ENCODE measurements at places on chromosomes 1 and 21.

DNA sequence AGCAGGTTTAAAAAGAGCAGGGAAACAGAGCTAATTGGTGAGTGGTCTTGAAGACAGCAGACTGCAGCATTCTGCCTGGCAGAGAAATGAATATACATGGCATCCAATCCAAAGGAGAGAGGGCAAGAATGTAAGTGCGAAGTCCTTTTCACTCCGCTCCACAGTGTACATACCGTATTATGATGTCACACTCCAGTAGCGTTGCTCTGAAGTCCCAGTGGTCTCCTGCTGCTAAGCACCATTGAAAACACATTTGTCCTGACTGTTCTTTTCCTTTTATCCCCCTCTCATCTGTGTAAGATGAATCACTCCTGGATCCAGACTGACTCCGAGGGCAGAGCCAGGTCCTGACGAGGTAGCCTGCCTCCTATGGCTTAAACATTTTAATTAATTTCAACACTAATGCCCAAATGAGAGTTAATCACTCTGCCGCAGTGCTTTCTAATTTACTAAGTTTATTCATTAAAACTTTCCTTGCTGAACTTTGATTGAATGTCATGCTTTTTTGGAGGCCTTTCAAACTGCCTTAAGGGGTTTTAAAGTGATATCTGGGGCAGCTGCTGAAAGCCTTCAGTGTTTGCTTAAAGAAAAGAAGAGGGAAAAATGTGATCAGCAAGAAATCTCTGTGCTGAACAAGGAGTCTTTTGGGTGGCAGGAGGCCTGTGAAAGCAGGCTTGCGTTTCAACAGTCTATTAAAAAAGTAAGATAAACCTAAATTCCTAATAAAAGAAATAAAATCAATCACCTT lies 227.2 kb downstream of the ATG4C start:
- no peak for DNase-seq

GRCh38 chr21:35987475-35987874 lies 72.9 kb downstream of the SETD4 start:
- no peak for DNase-seq

DNA sequence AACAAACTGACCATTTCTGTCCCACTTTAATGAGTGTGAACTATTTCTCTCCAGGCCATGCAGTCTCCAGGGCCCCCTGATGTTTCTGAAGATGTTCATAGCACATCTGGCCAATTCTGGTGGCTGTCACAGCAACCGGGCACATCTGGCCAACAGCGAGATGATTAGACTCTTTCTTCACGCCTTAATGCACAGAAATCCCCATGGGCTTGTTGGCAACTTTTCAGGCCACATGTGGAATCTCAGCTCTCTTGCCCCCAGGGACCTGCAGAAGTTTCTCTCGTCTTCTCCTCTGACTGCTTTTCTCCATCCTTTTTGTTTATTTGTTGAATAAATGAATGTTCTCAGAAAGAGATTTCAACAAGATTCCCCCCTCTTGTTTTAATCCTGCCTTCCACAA lies 71.2 kb upstream of the HMGB4 start:
- no peak for DNase-seq

DNA sequence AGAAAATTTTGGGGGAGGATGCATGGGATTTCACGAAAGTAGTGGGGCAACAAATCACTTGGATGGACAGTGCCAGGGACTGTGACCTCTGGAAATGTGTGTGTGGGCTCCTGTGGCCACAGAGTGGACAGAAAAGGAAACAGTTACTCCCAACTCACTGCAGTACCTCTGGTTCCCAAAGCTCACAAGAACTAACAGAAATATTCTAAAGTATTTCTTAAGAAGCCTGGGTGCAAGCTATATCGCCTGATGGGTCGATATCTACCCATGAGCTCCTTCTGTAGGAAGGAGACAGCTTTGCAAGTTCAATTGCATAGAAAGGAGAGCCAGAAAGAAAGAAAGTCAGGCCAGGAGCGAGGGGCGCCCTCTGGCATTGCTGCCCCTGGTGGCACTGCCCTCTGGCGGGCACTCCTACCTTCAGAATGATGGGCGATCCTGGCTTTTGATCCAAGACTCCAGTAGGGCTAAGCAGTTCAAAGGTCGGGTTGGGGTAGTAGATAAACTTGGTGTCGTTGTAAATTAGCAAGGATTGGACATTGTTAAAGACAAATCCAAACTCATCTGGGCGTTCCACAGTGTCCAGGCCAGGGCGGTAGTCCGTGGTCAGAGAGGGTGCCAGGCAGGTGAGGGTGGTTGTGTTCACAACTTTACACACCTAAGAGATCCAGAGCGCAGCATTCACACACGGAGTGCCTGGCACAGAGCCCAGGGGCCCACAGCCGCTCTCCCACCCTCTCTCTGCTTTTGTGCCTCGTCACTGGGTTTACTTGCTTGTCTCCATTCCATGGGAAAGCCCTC lies 134.7 kb upstream of the CD34 start:
- no peak for DNase-seq

GRCh38 chr1:222046684-222047263 lies 304.9 kb upstream of the DUSP10 start:
- no peak for DNase-seq

DNA sequence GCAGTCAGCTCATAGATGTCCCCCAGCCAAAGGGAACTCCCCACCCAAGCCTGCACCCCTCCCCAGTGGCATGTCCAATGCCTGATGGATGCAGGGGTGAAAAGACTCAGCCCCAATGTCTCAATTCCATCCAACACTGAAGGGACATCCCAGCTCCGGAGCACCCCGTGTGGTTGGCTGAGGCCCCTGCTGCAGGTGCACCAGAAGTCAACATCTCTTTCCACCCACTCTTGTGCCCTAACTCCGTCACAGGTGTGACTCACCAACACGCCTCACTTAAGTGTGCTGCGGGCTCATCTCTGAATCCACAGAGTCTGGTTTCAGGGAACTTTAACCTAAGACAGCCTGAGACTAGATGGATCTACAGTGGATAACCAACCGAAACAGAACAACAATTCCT lies 40.9 kb upstream of the ZBTB18 start:
- peak; percentile 56 for DNase-seq

DNA sequence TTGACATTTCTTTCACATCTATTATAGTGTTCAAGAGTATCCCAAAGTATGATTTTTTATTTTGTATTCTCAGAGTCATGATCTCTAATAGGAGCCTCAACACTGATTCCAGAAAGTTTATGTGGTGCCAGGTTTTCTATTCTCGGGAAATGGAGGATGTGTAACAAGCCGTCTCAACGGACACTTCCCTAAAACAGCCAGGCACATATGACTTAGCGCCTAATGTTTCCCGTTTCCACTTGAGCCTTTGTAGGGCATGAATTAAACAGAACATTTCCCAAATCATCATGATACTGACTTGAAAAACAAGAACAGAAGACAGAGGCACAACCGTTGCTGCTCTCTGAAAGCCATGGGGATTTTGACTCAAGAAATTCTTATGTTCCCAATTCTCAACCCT lies 8.0 kb downstream of the CYYR1 start:
- no peak for DNase-seq

Data from H9 (cell line).